ENCODE measurements at places on chromosomes 3 and 15.

- DNase-seq: no peak
Measured at GRCh38 chr3:57872606-57873005, 116.5 kb downstream of the SLMAP start.

GRCh38 chr15:57792724-57793449, 86.4 kb downstream of the POLR2M start:
- peak; percentile 61 for DNase-seq

- DNase-seq: no peak
Measured at GRCh38 chr3:196007744-196008335, 74.0 kb downstream of the TFRC start.

DNA sequence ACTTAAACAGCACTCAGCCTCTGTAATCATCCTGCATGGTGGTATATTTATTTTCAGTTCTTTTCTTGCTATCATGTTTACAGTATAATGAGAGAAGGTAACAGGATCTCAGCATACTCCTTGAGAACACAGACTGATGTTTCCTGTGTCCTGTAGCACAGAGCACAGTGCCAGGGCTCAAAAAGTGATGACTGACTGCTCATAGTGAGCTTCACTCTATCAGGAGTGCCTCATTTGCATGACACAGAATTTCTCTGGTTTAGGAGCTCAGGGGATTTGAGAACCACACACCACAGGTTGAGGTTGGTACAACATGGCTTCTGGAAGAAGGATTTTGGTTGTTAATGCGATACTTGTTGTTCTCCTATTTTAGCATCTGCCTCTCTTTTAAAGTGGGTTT, 68.5 kb upstream of the SLC2A2 start:
- DNase-seq: no peak

Data from PC-3 (cell line).